Fibroblast of villous mesenchyme (primary cell): ENCODE measurements at places on chromosomes 11 and 22. TPM values are rescaled to one million over a fixed set of nuclear protein-coding genes. Genes with fewer than 3 reads are reported as not detected.

The RAB3IL1 gene
- 6.9 and 10.6 TPM in 2 replicates for total RNA-seq

The MAJIN gene
- not detected in 2 replicates for total RNA-seq

The SPON1 gene
- total RNA-seq, result 0.32 and 0.43 TPM in 2 replicates

The CASP5 gene
- total RNA-seq, result 0.43 TPM in 1 of 2 replicates, not detected in the other

The MMP8 gene
- total RNA-seq, result under 0.01 TPM in 1 of 2 replicates, not detected in the other

The PHOX2A gene
- total RNA-seq, result not detected in 2 replicates

The DNAJB7 gene
- not detected in 2 replicates for total RNA-seq

The IL18 gene
- 1.6 and 2.2 TPM in 2 replicates for total RNA-seq

The BIK gene
- 0.86 TPM in 1 of 2 replicates, not detected in the other for total RNA-seq

The ANKK1 gene
- under 0.01 TPM in 1 of 2 replicates, not detected in the other for total RNA-seq

The IFITM2 gene
- 38.4 and 107 TPM in 2 replicates for total RNA-seq

The TRIM29 gene
- total RNA-seq, result 0.86 and 1.3 TPM in 2 replicates

The SMARCB1 gene
- total RNA-seq, result 61.7 and 76.3 TPM in 2 replicates

The BSX gene
- total RNA-seq, result not detected in 2 replicates

The JAM3 gene
- 39.6 and 48.8 TPM in 2 replicates for total RNA-seq

The LMNTD2 gene
- 1.6 and 2.2 TPM in 2 replicates for total RNA-seq

The MCHR1 gene
- total RNA-seq, result 0.32 and 0.43 TPM in 2 replicates

The MS4A7 gene
- not detected in 2 replicates for total RNA-seq

The PARVA gene
- 72.5 and 76.4 TPM in 2 replicates for total RNA-seq

The MPZL3 gene
- 0.32 and 0.86 TPM in 2 replicates for total RNA-seq

The MRGPRX4 gene
- total RNA-seq, result not detected in 2 replicates

The SIRT3 gene
- 10.3 and 10.4 TPM in 2 replicates for total RNA-seq

The APLNR gene
- total RNA-seq, result not detected in 2 replicates

The ANGPTL5 gene
- not detected in 2 replicates for total RNA-seq

The APOA1 gene
- total RNA-seq, result not detected in 2 replicates

The SLC17A6 gene
- not detected in 2 replicates for total RNA-seq

The DYNC2H1 gene
- 39.0 and 44.9 TPM in 2 replicates for total RNA-seq

The KCNK7 gene
- under 0.01 TPM in 1 of 2 replicates, not detected in the other for total RNA-seq

The SYT7 gene
- 0.43 and 2.6 TPM in 2 replicates for total RNA-seq

The SHANK3 gene
- total RNA-seq, result 0.64 and 0.86 TPM in 2 replicates

The SMC1B gene
- total RNA-seq, result not detected in 2 replicates

The FIBIN gene
- 25.9 and 26.4 TPM in 2 replicates for total RNA-seq

The SEPTIN5 gene
- total RNA-seq, result 10.4 and 14.8 TPM in 2 replicates

The F2 gene
- not detected in 2 replicates for total RNA-seq
